RPMI7951 (cell line): ENCODE measurements at places on chromosomes 5 and 9. TPM values are rescaled to one million over a fixed set of nuclear protein-coding genes. Genes with fewer than 3 reads are reported as not detected.

SLC25A2 gene
- total RNA-seq, result 0.48 TPM in 1 of 2 replicates, not detected in the other

CD180 gene
- under 0.01 TPM in 1 of 2 replicates, not detected in the other for total RNA-seq

PCDHGA10 gene
- total RNA-seq, result 0.78 and 0.84 TPM in 2 replicates

SPATA31A3 gene
- not detected in 2 replicates for total RNA-seq

PPP2R2B gene
- 0.68 TPM in 1 of 2 replicates, not detected in the other for total RNA-seq
